CD8-positive, alpha-beta memory T cell (primary cell): ENCODE measurements at places on chromosomes 7 and 10.
A peak's percentile ranks its signal among the peaks of the same experiment; 100 is the strongest.

- no peak for DNase-seq
Measured at GRCh38 chr10:16761300-16761699, 55.9 kb downstream of the RSU1 start.

GRCh38 chr7:50807026-50807730 lies 24.5 kb upstream of the GRB10 start:
- no peak for DNase-seq

- DNase-seq = no peak
Measured at GRCh38 chr7:79822620-79823240, 311.9 kb upstream of the GNAI1 start.

DNA sequence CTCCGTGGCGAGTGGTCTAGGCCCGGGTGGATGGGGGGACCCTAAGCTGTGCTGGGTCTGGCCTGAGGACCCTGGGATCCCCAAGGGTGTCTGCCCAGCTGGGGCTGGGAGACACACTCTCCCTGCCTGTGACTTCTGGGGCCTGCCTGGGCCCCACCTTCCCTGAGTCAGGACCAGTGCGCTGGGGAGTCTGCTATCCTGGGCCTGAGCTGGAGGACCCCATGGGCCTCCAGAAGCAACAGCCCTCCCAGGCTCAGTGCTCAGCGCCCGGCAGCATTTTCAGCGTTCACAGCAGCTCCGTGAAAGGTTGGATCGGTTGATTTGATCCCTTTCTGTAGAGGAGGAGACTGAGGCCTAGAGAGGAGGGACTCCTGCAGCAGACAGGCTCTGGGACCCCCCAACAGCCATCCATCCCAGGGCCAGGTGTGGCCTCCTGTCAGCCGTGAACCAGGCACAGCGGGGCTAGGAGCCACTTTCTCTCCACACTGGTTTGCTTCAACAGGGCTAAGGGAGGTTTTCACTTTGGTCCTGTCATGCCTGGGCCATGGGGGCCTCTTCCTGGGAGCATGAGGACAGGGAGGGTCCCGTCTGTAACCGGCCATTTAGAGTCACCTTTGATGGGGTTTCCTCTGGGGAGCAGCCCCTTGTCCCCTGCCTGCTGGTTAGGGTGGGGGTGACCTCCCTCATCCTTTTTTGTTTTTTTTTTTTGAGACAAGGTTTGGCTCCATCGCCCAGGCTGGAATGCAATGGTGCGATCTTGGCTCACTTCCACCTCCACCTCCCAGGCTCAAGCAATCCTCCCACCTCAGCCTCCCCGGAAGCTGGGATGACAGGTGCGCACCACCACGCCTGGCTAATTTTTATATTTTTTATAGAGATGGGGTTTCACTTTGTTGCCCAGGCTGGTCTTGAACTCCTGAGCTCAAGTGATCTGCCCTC lies 12.4 kb downstream of the FOXL3 start:
- DNase-seq = no peak

- DNase-seq = no peak
Measured at GRCh38 chr7:137146552-137147337, 196.8 kb downstream of the PTN start.

- no peak for DNase-seq
Measured at GRCh38 chr7:116512520-116513188, 12.2 kb upstream of the CAV1 start.

DNA sequence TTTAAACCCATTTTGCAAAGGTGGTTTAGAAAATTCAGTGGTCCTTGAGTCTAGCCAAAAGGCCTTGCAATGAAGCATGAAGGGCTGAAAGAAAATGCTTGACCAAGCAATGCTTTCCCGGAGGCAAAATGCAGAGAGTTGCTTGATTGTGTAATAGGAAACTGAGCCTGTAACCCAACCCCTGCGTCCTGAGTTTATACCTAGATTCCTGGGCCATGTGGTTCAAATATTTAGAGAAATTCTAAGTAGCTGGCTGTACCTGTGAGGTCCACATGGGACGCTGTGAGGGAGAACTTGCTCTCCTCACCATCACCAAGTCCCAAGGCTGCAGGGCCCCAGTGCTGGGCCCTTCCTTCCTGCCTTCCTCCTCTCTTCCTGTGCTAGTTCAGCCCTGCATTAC lies 45.7 kb downstream of the CXCL12 start:
- DNase-seq = no peak

DNA sequence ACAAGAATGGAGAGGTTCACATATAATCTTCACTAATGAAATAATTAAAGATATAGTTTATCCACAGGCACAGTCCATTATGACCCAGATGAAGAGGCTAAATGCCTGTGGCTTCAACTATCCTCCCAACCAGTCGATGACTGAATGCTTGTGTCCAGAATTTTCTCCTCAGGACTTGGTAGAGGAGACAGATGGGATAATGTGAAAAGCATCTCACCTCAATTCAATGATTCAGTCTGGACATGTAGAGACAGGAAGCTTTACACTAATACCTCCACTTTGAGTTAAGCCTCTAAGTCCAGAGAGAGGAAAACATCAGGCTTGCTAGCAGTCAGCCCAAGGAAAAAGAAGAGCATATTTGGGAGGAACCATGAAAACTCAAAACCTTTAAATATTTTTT lies 59.1 kb upstream of the COL1A2 start:
- no peak for DNase-seq

- no peak for DNase-seq
Measured at GRCh38 chr7:36032361-36032818, 120.7 kb upstream of the EEPD1 start.

GRCh38 chr10:110498982-110499795 lies 1.5 kb downstream of the DUSP5 start:
- DNase-seq = peak; percentile 21

- no peak for DNase-seq
Measured at GRCh38 chr7:23230641-23231101, 15.9 kb upstream of the GPNMB start.

GRCh38 chr10:132788831-132789219 lies 2.9 kb upstream of the NKX6-2 start:
- no peak for DNase-seq

- DNase-seq = no peak
Measured at GRCh38 chr10:10630281-10630680, 387.4 kb upstream of the CELF2 start.

DNA sequence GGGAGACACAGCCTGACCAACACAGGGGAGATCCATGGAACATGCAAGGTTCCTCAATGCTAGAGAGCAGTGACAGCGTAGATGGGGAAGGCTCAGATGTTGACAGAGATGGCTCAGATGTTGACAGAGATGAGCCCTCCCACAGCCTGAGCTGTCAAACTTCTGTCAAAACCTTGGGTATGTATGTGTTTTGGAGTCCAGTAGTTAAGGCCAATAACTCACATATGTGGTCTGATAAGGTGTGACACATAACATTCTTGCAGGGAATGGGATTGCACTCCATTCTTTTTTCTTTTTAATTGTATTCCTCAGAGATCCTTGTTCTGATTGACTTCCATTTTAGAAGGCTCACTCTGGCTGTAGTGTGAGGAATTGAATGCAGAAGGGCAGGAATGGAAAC lies 136.3 kb downstream of the C1GALT1 start:
- DNase-seq = no peak

DNA sequence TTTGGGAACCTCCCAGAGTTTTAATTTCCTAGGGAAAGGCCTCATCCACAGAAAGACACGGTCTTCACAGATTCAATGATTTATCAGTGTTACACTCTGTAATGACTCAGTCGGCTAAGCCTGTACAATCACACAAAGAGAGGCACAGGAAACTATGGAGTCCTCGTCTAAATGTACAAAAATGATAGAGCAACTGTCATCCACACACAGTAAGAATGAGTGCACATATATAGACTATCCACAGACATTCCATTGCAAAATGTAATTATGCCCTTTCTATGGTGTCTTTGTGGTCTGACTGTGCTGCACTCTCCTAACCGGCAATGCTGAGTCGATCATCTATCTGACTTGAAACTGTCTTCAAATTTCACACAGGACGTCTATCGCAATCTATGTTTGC lies 3.5 kb upstream of the NAMPT start:
- no peak for DNase-seq

GRCh38 chr7:155844019-155844453 lies 31.8 kb upstream of the SHH start:
- DNase-seq = no peak

DNA sequence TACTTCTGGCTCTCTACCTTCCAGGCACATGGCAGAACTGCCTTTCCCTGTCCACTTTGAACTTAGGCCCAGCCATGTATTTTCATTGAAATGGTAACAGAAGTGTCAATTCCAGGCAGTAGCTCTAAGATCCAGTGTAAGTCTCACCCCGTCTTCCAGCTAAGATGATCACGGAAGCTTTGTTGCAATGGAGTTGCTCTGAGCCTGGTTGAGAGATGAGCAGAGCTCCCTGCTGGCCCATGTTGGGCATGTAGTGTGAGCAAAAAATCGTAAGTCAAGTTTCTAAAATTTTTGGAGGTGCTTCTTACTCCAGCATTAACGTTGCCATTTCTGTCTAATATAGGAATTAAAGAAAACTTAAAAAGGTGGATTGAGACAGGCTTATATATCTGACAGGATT lies 274.4 kb downstream of the IPMK start:
- no peak for DNase-seq

GRCh38 chr7:85736085-85736484 lies 549.2 kb upstream of the SEMA3D start:
- no peak for DNase-seq

DNA sequence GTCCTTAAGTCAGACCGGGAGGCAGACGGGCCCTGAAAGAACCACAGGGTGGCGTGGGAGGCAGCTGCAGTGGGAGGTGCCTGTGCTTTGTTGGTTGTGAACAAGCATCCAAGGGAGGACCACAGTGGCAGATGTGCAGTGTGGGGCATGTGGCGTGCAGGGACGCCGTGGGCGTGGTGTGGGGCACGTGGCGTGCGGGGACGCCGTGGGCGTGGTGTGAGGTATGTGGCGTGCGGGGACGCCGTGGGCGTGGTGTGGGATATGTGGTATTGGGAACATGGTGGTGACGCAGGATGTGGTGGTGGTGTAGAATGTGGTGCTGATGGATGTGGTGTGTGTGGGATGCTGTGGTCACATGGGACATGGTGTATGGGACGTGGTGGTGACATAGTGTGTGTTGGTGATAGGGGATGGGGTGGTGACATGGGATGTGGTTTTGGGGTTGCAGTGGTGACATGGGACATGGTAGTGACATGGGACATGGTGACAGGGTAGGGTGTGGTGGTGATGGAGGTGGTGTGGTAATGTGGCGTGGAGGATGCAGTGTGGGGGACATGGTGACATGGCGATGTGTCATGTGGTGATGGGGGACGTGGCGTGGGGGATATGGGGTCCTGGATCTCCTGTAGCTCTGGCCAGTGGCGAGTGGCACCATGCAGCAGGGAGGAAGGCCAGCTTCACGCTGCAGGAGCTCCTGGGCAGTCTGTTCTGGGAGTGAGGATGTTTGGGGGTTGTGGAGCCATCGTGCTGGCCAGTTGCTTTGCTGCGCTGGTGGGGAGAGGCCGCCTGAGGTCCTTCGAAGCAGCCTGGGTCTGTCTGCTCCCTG lies 78.8 kb downstream of the INPP5A start:
- peak; percentile 77 for DNase-seq

DNA sequence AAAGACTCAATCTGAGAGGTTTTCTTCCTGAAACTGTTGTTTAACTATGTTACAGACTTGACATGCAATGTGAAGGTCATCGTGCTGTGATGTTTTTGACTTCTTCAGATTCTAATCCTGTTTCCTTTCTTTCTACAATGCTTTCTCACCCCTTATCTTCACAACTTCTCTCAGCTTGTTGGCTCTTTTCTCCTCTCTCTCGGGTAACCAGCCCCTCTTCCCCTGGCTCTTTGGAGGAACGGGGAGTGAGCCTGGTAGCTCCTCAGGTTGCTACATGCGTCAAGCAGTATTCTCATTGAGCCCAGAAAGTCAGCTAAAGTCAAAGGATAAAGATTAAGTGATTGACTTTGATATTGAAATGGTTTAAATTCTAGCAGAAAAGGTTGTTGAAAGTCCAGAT lies 40.1 kb downstream of the SEC23IP start:
- no peak for DNase-seq
